Psoas muscle (tissue), 8 donors: ENCODE measurements at places on chromosomes 11 and 22.

DNA sequence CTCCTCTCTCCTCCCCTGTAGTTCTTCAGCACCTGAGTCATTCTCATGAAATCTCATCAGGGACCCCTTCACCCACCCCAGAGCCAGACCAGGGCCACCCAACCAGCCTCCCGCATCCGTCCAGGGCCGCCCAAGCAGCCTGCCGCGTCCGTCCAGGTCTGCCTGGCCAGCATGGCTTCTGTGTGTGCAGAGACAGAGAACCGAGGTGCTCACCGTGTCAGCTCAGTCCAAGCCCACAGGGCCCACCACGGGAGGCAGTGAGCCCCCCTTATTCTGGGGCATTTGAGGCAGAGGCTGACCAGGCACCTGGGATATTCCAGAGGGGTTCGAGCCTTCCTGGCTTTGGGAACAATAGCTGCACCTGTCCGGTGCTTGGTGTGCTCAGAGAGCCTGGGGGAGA, 1117.3 kb downstream of the BRD1 start:
- no peak for DNase-seq

- no peak for DNase-seq
Observed at GRCh38 chr11:106879029-106879428, 139.2 kb downstream of the GUCY1A2 start.

DNA sequence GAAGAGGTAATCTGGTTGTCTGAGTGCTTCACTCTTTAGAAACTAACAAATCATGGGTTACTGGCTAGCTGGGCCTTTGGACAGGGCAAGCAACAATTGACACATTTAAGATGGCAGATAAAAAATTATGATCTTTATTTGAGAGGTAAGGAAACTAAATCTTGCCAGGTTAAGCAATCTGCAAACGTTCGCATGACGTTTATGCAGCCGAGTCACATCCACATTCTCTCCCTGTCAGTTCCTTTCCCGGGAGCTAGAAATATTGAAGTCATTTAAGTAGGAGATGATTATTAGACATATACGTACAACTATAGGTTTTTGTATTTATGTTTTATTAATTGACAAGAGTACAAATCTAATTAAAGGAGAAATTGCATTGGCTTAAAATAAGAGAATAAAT, 57.4 kb upstream of the RCN1 start:
- no peak for DNase-seq

DNA sequence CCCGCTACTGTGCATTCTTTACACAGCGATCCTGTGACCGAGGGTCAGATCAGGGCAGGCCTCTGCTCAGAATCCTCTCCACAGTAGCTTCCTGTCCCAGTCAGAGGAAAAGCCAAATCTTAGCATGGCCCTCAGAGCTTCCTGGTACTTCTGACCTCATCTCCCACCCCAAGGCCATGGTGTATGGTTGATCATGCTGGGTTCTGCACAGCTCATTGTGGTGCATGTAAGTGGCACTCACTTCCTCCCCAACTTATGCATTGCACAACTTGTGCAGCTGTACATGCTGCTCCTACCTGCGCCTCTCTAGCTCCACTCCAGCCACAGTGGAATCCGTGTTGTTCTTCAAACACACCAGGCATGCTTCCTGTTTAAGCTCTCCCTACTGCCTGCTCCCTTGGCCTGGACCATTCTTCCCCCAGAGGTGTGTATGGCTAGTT, 20.3 kb downstream of the BMAL1 start:
- no peak for DNase-seq

- DNase-seq: no peak
Observed at GRCh38 chr11:3022300-3022967, 30.3 kb upstream of the NAP1L4 start.

DNA sequence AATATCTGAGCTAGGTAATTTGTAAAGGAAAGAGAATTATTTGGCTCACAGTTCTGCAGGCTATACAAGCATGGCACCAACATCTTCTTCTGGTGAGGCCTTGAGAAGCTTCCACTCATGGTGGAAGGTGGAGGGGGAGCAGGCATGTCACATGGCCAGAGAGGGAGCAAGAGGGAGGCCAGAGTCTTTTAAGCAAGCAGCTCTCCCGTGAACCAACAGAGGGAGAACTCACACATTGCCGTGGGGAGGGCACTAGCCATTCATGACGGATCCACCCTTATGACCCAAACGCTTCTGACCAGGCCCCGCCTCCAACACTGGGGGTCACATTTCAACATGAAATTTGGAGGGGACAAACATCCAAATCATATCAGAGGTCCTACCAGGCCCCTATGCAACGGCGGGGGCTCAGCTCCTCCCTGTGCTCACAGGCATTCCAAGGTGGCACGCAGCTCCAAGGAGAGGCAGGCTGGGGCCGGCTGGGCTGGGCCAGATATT, 4.6 kb downstream of the C11orf96 start:
- DNase-seq: no peak
